ENCODE measurements at places on chromosomes 16 and 17. TPM values are rescaled to one million over a fixed set of nuclear protein-coding genes. Genes with fewer than 3 reads are reported as not detected.

DNA sequence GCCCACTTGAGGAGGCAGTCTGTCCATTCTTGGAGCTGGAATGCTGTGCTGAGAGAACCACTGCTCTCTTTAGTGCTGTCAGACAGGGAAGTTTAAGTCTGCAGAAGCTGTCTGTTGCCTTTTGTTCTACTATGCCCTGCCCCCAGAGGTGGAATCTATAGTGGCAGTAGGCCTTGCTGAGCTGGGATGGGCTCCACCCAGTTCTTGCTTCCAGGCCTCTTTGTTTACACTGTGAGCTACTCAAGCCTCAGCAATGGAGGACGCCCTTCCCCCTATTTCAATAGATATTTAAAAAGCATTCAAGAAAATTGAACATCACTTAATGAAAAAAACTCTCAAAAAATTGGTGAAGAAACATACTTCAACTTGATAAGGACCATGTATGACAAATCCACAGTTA lies 313.5 kb downstream of the PHKB start:
- no peak for DNase-seq

GRCh38 chr17:1073241-1073962 lies 76.5 kb downstream of the TIMM22 start:
- no peak for DNase-seq

DNA sequence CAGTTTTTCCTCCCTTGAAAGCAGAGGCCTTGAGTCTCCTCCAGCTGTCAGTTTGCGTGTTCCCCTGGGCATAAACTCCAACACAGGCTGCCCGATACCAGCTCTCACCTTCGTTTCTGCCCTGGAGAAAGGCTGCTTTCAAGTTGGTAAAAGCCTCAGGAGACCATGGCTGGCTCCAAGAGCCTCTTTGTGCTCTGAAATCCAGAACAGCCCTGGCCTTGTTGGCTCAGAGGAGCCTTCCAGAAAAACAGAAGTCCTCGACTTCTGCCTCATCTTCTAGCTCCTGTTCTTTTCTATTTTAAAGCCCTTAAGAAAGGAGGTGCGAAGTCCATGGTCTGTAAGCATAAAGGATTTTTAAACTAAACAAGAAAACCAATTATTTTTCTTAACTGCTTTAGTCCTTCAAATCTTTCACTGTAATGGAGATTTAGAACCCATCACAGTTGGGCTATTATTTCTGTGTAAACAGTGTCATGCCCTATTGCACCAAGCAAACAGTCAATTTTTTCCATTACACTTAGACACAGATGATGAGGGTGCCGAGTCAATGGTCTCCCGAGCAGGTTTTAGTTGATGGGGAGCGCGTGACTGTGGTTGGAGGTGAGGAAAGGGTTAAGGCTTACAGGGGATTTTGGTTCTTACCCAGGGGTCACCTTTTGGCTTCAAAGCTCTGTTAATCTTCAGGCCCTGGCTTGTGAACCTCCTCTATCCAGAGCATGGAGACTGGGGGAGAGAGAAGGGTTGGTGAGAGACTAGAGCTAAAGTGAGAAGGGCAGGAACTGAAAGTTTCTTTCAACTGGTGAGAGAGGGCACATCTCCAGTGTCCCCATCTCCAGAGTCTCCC lies 212.8 kb downstream of the MSI2 start:
- DNase-seq = no peak

- no peak for DNase-seq
These were observed 42.6 kb downstream of the TRARG1 start for GRCh38 chr17:1322014-1322428.

GRCh38 chr17:69346766-69347165 lies 19.8 kb upstream of the ABCA5 start:
- DNase-seq = no peak

The TMEM204 gene
- total RNA-seq = 32.8 TPM

GRCh38 chr17:76161619-76162266 lies 20.7 kb upstream of the FOXJ1 start:
- no peak for DNase-seq

Data from ureter (tissue), 1 donor.